ENCODE measurements at places on chromosomes 5 and 9.

GRCh38 chr5:114319821-114320220 is 42.0 kb upstream of the KCNN2 start:
- DNase-seq: no peak

DNA sequence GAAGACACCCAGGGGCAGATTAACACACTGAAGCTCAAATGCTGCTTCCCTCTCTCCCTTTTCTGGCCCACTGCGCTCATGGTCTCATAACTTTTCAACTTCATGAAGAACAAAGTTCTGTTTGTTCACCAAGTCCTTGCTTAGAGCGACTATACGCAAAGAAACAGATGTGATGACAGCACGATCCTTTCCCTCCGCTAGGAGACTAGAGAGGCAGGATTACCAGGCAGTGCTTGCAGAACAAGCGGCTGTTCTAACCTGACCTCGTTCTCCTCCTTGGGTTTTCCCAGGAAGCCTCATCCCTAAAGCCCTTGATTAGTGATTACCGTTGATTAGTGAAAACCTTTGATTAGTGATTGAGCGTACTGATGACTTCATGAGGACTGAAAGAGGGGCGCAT is 649.9 kb downstream of the IRX1 start:
- peak; percentile 8 for DNase-seq

DNA sequence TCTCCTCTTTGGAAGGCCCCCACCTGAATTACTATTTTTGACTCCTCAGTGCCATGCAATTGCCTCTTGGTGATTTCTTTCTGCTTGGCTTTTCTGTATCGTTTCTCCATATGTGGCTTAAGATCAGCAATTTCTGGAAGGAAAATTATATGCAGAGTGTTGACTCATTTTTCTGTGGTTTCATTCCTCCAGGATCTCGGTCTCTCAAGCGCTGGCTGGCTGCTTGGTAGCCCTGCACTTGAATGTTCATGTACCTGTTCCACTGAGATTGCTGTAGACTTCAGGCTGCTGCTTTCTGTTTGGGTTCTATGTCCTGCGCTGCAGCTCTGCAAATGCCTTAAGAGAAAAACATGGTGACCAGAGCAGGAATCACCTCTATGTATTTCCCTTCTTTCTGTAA is 77.6 kb downstream of the INIP start:
- no peak for DNase-seq

DNA sequence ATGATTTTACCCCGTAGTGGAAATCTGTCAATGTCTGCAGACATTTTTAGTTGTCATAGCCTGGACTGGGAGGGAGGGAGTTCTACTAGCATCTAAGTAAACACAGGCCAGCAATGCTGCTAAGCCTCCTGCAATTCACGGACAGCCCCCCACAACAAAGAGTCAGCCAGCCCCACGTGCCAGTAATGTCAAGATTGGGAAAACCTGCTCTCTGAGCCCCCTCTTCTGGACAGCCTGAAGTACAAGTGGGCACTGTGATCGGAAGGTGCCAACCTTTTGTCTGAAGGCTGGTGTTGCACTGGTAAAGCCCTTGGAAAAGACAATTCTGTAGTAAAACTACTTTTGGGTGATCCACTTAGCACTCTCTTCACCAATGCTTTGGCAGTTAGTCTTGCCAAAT is 154.5 kb downstream of the TARS1 start:
- no peak for DNase-seq

GRCh38 chr5:151072630-151073025 is 8.2 kb downstream of the TNIP1 start:
- no peak for DNase-seq

DNA sequence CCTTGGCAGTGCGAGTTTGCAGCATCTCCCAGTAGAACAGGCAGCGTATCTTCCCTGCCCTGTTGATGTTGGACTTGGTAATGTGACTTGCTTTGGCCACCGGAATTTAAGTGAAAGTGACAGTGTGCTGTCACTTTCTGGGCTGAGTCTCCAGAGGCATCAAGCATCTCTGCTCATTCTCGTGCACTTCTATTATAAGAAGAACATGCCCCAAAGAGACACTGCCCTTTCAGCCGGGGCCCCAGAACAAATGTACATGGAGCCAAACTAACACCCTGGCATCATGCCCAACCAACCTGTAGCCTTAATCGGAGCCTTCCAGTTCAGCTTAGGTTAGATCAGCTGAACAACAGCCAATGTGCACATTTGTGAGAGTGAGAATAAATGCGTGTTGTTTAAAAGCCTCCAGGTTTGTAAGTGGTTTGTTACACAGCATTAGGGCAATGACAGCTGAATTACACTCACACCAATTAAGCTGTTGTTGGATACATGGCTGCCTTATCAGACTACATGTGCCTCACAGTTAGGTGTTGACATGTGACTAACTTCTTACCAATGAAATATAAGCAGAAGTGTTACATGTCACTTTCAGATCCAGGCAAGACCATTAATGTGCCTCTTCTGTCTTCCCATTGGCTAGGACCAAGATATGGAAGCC is 22.1 kb upstream of the FRMD3 start:
- DNase-seq: no peak

GRCh38 chr5:128101676-128102075 is 18.1 kb downstream of the SLC12A2 start:
- DNase-seq: no peak

- no peak for DNase-seq
These were observed 147.3 kb downstream of the MTX3 start for GRCh38 chr5:79843450-79844388.

DNA sequence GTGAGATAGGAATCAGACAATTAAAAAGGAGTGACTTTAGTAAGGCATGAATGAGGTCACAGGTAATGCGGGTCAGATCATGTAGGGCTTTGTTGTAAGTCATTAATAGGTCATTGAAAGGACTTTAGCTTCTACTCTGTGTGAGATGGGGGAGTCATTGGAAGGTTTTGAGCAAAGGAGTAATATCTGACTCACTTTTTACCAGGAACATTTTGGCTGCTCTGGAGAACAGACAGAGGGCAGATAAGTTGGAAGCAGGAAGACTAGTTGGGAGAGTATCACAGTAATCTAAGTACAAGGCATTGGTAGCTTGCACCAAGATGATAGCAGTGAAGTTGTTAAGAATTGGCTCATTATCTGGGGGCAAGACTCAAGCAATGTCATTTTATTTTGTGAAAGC is 37.4 kb downstream of the KIF2A start:
- DNase-seq: no peak

- DNase-seq: no peak
These were observed 5.5 kb downstream of the MRNIP start for GRCh38 chr5:179852993-179853547.

- DNase-seq: peak; percentile 55
These were observed 53.4 kb downstream of the ROR2 start for GRCh38 chr9:91896513-91897121.

GRCh38 chr9:70576116-70576515 is 161.7 kb upstream of the KLF9 start:
- no peak for DNase-seq

DNA sequence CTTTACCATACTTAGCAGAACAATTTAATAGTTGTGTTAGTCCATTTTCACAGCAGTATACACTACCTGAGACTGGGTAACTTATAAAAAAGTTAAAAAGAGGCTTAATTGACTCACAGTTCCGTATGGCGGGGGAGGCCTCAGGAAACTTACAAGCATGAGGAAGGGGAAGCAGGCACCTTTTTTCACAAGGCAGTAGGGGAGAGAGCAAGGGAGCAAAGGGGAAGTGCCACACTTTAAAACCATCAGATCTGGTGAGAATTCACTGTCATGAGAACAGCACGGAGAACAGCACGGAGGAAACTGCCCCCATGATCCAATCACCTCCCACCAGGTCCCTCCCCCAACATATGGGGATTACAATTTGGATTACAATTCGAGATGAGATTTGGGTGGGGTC is 269.9 kb downstream of the MTRR start:
- DNase-seq: no peak

DNA sequence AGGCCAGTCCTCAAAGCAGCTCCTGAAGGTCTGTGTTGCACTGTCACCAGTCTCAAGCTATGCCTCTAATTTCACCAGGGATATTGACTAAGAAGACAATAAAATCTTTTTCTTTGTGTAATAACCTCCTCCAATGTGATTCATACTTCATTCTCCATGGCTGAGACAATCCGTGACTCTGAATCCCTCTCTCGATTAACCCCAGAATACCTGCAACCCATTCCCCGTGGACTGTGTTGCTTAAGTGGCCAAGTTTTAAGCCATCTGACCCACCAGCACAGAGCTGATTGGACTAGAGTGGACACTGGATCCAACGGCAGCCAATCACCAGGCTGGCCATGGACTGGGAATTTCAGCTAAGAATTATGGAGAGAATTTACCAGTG is 5.4 kb upstream of the CCIN start:
- DNase-seq: no peak

DNA sequence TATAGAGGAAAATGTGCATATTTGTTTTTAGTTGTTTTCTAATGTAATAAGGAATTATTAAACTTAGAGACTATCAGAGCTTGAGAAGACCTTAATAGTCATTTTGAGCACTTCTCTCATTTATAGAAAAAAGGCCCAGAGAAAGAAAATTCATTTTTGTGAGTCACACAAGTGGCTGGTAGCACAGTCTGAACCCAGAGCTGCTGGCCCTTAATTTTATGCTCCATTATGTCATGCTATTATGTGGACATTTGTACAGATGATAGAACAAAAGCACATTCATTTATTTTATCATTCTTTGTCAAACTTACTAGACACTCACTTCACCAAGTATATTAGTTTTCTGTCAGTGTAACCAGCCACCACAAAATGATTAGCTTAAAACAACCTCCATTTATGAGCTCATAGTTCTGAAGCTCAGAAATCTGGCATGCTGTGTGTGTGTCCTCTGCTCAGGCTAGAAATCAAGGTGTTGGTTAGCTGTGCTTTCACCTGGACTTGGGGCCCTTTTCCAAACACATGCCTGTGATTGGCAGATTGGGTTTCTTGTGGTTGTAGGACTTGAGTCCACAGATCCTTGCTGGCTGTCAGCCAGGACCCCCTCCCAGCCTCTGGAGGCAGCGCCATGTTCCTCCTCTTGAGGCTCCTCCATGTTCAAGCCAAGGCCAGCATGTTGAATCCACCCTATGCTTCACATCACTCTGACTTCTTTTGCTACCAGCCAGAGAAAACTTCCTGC is 188.9 kb downstream of the ARHGAP26 start:
- no peak for DNase-seq

DNA sequence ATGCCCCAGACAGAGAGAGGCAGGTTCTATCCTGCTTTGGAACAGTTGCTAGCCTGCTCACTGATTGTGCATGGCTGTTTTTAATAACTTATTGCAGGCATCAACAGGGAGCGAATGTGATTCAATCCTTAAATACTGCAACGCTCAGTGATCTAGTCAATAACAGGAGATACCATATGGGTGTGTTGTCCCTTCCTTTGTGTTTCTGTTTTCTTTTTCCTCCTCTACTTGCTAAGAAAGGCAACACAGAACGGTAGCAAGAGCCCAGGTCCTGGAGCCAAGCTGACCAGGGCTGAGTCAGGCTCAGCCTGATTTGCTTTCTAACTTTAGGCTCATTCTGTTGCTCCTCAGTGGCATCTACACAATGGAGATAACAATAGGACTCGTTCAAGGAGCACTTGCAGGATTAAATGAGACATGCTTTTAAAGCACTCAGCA is 98.6 kb upstream of the EQTN start:
- no peak for DNase-seq

DNA sequence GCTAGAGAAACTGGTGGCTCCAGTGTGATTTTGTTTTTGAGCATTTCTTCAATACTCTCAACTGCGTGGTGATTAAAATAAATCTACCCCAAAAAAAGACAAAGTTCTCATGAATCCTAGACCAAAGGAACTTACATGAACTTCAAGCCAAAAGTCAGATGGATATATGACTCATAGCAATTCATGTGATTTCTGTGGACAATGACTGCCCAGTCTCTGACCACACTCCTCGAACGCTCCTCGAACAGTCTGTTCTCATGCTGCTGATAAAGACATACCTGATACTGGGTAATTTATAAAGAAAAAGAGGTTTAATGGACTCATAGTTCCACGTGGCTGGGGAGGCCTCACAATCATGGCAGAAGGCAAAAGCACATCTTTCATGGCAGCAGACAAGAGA is 46.4 kb upstream of the CEP78 start:
- no peak for DNase-seq

All from NCI-H526 (cell line).